ENCODE measurements at places on chromosomes 7 and 10. TPM values are rescaled to one million over a fixed set of nuclear protein-coding genes. Genes with fewer than 3 reads are reported as not detected.

PRLHR gene
- not detected for total RNA-seq

C10orf143 gene
- 0.50 TPM for total RNA-seq

NODAL gene
- total RNA-seq, result not detected

GATA3 gene
- total RNA-seq, result 0.96 TPM

SOSTDC1 gene
- total RNA-seq, result 65.8 TPM

CRHR2 gene
- total RNA-seq, result not detected

NPSR1 gene
- total RNA-seq, result not detected

GIMAP6 gene
- 1.0 TPM for total RNA-seq

LRRN3 gene
- total RNA-seq, result 6.8 TPM

ANKRD16 gene
- 4.6 TPM for total RNA-seq

JAKMIP3 gene
- 0.32 TPM for total RNA-seq

PPP1R17 gene
- total RNA-seq, result not detected

AKR1C8 gene
- not detected for total RNA-seq

VPS37D gene
- total RNA-seq, result 4.3 TPM

FBXL13 gene
- total RNA-seq, result 3.3 TPM

NAT16 gene
- total RNA-seq, result not detected

ZNRF2 gene
- 17.7 TPM for total RNA-seq

TCAF1 gene
- total RNA-seq, result 118 TPM

TMEM225B gene
- 0.24 TPM for total RNA-seq

RPP30 gene
- 33.1 TPM for total RNA-seq

PMPCB gene
- total RNA-seq, result 67.6 TPM

NUTM2B gene
- 0.20 TPM for total RNA-seq
